ENCODE measurements at places on chromosomes 2 and 18. TPM values are rescaled to one million over a fixed set of nuclear protein-coding genes. Genes with fewer than 3 reads are reported as not detected.

Gene PCARE
- total RNA-seq: not detected

Gene ARL5A
- total RNA-seq: 60.7 TPM

Gene MOB4
- total RNA-seq: 32.8 TPM

Gene EFEMP1
- total RNA-seq: 337 TPM

Gene LRATD1
- total RNA-seq: 6.5 TPM

Gene SERPINB5
- 24.2 TPM for total RNA-seq

All from placental epithelial cell (primary cell).